Right renal cortex interstitium (tissue), 3 donors: ENCODE measurements at places on chromosomes 12 and 14.

DNA sequence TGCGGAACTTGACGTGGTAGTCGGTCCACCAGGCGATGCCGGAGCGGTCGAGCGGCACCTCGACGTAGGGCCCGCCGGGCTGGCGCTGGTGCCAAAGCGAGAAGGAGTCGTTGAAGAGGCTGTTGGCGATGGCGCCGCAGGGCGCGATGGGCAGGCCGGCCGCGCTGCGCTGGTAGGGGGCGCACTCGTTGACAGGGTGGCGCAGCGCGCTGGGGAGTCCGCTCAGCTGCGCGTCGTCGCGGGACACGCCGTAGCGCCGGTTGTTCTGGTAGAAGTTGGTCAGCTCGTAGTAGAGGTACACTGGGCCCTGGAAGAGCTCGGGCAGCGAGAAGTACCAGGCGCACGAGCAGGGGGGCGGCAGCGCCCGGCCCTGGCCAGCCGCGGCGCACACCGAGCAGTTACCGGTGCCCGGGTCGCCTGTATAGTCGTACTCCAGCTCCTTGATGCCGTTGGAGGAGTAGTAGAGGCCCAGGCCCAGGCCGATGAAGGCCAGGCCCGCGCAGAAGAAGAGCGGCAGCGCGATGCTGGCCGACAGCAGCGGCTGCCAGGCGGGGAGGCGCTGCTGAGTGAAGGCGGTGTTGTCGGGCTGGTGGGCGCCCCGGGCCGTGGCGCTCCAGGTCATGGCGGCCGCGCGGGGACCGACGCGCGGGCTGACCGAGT lies 482 bp downstream of the TMEM30B start:
- no peak for DNase-seq

DNA sequence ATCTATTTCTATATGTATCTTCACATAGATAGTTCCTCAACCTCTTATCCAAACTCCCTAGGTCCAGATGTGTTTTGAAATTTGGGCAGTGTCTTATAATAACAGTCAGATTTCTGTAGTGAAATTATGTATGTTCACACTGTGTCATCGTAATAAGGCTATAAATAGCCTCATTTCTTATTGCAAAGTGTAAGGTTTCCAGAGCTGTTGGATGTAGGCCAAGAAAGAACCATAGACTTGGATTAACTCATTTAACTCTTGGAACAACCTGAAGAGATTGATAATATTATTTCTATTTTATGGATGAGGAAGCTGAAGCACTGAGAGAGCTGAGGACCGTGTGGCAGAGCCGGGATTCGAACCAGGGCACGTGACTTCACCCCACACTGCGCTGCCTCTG lies 49.0 kb upstream of the PIWIL1 start:
- no peak for DNase-seq

GRCh38 chr14:68586896-68587751 lies 205.7 kb downstream of the ZFP36L1 start:
- DNase-seq: no peak

DNA sequence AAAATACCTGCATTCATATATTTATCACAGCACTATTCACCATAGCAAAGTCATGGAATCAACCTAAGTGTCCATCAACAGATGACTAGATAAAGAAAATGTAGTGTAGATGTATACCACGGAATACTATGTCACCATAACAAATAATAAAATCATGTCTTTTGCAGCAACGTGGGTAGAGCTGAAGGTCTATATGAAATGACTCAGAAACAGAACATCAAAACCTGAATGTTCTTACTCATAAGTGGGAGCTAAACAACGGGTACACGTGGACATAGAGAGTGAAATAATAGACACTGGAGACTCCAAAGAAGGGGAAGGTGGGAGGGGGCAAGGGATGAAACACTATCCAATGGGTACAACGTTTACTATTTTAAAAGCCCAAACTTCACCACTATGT lies 37.9 kb downstream of the SLC38A1 start:
- no peak for DNase-seq

- no peak for DNase-seq
These were observed 70.2 kb downstream of the IRF2BPL start for GRCh38 chr14:76958020-76958979.

DNA sequence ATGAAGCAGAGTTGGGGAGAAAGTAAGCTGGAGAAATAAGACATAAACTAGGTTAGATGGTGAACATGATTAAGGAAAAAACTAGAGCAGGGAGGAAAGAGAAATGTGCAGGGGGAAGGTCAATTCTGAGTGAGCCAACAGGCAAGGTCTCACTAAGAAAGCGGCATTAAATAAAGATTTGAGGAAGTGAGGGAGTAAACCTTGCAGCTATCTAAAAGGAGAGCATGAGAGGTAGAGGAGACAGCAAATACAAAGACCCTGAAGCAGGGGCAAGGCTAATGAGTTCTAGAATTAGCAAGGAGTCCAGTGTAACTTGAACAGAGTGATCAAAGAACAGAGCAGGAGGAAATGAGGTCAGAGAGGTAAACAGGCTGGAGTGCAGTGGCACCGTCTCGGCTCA lies 4.4 kb upstream of the SOCS2 start:
- DNase-seq: no peak
